ENCODE measurements at places on chromosomes 12 and 14. TPM values are rescaled to one million over a fixed set of nuclear protein-coding genes. Genes with fewer than 3 reads are reported as not detected.

EID3 gene
- polyA plus RNA-seq = 3.3 TPM

DNA sequence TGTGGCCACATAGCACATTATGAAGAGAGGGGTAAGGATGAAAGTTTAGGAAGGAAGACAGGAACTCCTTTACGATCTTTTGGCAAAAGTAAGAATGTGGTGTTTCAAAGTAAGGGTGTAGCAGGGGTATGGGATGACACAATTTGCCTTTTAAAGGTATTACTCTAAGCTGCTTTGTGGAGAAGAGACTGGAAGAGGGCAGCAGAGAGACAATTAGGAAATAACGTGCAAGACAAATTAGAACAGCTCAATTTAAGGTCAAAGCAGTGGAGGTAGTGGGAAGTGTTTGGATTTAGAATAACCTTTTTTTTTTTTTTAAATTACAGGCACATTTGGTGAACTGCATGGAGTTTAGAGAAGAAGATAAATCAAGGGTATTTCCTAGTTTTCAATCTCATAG, 342.6 kb downstream of the NOVA1 start:
- peak; percentile 18 for DNase-seq

ALKBH2 gene
- polyA plus RNA-seq = 19.1 TPM

- DNase-seq = no peak
Observed at GRCh38 chr12:19726592-19726991, 287.3 kb downstream of the AEBP2 start.

- no peak for DNase-seq
Observed at GRCh38 chr12:99119449-99119848, 474.4 kb downstream of the APAF1 start.

GPR68 gene
- polyA plus RNA-seq = 0.54 TPM

GPD1 gene
- 82.4 TPM for polyA plus RNA-seq

- DNase-seq = no peak
Observed at GRCh38 chr14:72740966-72741825, 152.7 kb downstream of the DPF3 start.

DNAH10 gene
- 2.2 TPM for polyA plus RNA-seq

ACVRL1 gene
- 54.0 TPM for polyA plus RNA-seq

GRCh38 chr12:124490584-124491305, 76.7 kb downstream of the NCOR2 start:
- DNase-seq = no peak

DNA sequence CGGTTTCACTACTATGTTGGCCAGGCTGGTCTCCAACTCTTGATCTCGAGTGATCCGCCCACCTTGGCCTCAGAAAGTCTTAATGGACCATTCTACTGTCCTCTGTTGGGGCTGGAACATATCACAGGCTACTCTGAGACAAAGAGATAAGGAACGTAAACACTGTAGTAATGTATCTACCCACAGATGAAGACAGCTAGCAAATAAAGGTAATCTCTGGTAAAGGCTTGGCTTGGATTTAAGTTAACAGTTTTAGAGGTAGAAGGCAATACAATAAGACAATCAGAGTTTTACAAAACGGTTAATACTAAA, 44.6 kb upstream of the ISM2 start:
- DNase-seq = no peak

SERPINA12 gene
- not detected for polyA plus RNA-seq

CPNE8 gene
- 18.5 TPM for polyA plus RNA-seq

VASH1 gene
- 46.0 TPM for polyA plus RNA-seq

GRCh38 chr12:2154050-2154449, 101.3 kb downstream of the CACNA1C start:
- no peak for DNase-seq

DNA sequence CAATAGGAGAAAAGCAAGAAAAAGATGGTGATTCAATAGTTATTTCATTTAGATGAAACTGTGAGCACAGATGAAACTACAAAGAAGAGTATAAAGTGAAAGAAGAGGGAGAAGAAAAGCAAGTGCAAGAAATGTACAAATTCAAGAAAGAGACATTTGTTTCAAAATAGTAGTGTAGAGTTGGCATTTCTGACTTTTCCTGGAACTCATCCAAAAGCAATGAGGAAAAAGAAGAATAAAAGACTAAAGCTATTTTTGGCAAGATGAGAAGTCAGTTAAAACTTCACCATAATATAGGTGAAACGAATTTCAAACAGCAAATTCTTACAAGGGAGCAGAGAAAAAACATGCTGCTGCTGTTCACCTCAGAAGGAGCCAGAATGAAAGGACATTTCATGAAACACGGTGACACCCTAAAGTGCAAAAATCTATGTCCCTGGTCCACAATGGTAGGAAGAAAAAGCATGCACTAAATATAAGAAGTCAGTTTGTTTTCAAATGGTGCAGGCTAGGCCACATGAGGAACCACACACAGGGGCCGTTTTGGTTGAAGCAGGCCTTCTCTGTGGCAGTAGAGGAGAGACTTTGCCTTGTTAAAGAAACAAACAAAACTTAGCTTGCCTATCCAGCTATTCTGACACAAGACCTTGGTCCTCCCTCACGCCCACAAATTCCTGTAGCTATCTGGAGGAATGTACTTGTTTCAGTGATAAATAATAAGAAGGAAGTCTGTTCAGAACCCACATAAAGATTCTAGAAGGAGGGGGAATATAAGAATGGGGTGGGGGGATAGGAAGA, 11.1 kb upstream of the CMAS start:
- no peak for DNase-seq

DNA sequence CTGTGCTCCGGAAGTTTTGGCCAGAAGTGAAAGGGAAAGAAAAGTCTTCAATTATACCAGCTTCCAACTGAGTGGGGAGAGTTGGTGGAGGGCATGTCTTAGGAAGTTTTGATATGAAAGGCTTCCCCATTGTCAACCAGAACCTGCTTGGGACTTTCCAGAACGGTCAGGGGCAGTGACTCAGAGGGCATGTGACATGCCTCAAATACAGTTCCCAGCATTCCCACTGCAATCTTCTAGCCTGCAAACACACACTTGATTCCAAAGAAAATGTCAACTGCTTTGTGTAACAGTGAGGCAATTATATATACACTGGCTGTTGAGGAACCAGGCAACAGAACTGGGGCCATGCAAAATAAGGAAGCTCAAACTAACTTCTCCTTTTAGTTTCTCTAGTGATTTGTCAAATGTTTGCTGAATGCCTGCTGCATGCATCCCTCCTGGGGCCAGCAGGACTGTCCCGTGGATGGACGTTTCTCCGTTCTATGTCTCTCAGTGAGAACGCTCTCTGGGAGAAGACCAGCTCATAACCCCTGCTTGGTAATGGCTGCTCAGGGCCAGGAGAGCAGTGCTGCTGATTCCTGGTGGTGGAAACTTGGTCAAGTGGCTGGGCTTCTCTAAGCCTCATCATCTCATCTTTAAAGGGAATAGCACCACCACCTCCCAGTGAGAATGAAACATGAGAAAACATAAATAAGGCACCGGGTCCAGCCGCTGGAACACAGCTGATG, 18.3 kb downstream of the SLC25A47 start:
- no peak for DNase-seq

DNA sequence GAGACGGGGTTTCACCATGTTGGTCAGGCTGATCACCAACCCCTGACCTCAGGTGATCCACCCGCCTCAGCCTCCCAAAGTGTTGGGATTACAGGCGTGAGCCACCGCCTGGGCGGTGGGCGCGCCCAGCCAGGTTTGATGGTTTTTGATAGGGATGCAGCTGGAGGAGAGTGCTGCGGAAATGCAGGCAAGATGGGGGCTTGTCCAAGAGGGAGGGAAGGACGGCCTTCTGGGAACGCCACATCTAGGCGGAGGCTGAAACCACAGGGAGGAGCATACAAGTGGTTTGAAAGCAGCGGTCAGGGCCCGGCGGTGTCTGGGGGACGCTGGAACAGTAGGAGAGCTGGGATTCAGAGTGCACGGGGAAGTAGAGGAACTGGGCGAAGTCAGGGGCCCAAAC, 134.6 kb downstream of the VRK1 start:
- no peak for DNase-seq

MIP gene
- polyA plus RNA-seq = 0.34 TPM

- peak; percentile 83 for DNase-seq
Observed at GRCh38 chr12:62799126-62799736, 135.7 kb downstream of the PPM1H start.

- DNase-seq = no peak
Observed at GRCh38 chr12:129520739-129521138, 383.1 kb downstream of the TMEM132D start.

ARMH4 gene
- 6.1 TPM for polyA plus RNA-seq

GRCh38 chr12:54954801-54955200, 29.8 kb downstream of the TESPA1 start:
- no peak for DNase-seq
